ENCODE measurements at places on chromosomes 6 and 20.

DNA sequence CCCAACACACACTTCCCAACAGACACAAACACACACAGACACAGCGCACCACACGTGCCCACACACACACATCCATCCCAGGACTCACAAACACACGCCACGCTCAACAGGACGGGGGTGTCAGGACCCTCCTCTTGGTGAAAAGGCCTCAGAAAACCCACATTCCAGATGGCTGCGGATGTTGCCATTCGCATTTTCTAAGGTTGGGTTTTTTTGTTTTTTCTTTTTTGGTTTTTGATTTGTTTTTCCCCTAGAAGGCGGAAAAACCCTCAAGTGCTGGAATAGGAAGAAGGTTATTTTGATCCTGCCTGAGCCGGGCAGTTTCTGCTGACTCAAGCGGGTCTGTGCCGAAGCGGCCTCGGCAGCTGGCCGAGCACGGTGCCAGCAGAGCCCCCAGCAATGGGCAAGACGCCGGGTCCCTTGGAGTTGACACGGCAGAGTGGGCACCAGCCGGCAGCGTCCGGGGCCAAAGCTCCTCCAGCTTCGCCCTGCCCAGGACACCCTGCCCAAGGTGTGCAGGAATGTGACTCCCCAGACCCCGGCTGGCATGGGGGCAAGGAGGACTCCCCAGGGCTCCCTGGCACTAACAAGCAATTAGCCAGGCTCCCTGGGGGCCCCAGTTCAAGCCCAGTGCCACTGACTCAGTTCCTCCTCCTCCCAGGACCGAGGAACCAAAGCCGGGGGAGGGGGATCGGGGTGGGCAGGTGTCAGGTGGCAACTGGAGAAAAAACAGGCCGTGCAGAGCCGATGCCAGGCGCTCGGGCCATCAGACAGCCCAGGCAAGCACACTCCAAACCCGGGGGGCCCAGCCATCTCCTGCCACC is 40.9 kb upstream of the ZBP1 start:
- no peak for DNase-seq

GRCh38 chr6:168315596-168315995 is 4.0 kb downstream of the DACT2 start:
- DNase-seq, result no peak

GRCh38 chr6:81739230-81740195 is 13.0 kb downstream of the TENT5A start:
- no peak for DNase-seq

- DNase-seq, result peak; percentile 68
Observed at GRCh38 chr6:41546866-41547798, 951 bp downstream of the FOXP4 start.

DNA sequence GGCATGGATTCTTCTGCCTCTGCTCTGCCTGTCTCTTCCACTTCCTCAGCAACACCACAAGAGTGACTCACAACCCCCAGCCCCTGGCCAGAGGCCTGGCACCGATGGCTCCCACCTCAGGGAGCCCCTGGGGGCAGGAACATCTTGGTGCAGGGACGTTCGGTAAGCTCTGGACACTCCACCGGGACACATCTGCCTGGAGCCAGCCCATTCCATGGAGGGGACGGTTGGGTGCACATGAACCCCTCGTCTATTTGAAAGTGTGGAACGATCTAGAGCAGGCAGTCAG is 246.5 kb downstream of the ERMARD start:
- peak; percentile 65 for DNase-seq

DNA sequence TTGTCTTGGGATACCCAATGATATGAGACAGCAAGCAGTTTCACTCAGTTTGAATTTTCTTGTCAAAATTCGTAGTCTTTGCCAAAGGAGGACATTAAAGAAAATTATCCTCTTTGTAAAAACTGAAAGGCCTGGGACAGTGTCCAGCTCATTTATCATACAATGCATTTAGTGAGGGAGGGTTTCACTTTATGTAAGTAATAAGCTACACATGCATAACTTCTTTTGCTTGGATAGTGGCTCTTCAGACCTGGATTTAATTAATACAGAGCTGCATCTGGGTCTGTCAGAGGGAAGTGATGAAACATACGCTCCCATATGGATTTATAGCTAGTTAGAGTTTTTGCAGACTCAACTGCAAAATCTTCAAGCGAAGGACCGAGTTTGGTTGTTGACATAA is 175.6 kb downstream of the PHACTR1 start:
- DNase-seq, result no peak

DNA sequence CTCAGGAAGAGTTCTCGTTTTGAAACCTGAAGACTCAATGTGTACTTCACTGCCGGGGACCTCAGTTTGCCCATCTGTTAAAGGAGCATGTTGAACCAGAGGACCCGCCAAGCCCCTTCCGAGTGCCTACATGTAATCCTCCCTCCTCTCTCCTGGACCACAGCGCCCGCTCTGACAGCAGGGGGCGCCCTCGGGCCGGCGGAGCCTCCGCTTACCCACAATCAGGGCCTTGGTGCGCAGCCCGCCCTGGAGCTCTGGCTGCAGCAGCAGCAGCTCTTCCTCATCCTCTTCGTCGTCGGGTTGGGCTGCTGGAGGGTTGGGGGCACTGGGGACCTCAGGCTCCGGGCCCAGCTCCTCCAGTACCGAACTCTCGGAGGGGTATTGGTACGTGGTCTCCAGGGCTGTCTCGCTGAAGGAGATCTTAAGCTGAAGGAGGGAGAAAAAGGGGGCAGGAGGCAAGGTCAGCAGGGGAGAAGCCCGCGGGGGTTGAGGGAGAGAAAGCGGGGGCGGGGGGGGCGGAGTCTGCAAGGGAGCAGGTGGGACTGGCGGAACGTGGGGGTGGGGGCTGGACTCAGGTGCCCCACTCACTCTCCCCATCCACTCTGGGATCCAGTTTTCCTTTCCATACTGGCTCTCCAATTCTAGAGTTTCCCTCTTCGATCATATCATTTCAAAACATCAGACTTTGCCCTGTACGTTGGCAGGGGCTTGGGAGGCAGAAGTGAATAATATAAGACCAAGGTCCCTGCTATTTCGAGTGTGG is 6.3 kb upstream of the DHX16 start:
- DNase-seq, result peak; percentile 94

- no peak for DNase-seq
Observed at GRCh38 chr6:37004044-37004980, 1.1 kb upstream of the FGD2 start.

GRCh38 chr6:117138920-117139319 is 126.4 kb upstream of the VGLL2 start:
- no peak for DNase-seq
